RCC 7860 (cell line): ENCODE measurements at places on chromosomes 3 and 15.

DNA sequence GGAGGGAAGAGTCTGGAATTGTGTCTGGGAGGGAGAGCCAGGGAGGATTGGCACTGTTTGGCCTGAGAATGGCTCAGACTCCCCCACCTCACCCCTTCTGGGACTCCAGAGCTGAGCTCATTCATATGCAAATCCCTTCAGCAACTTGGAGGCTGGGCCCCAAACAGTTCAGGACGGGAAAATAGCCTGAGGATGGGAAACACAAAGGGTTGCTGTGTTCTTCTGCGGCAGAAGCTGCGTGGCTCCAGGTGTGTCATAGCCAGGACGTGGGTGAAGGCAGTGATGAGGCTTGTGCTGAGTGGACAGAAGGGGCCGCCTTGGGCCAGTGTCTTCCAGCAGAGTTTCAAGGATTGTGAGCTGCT lies 16.6 kb downstream of the MASP1 start:
- DNase-seq, result no peak

- DNase-seq, result peak; percentile 28
Observed at GRCh38 chr3:182683453-182683852, 109.9 kb upstream of the ATP11B start.

GRCh38 chr3:69309814-69310213 lies 76.1 kb downstream of the FRMD4B start:
- peak; percentile 6 for DNase-seq

- peak; percentile 16 for DNase-seq
Observed at GRCh38 chr3:161977063-161977462, 480.5 kb downstream of the OTOL1 start.
